ENCODE measurements at places on chromosomes 13 and 19.

GRCh38 chr13:27481766-27482165 is 31.4 kb upstream of the MTIF3 start:
- DNase-seq = no peak

GRCh38 chr13:45258334-45258675 is 57.5 kb upstream of the KCTD4 start:
- DNase-seq = no peak

- DNase-seq = no peak
These were observed 18.0 kb downstream of the ARHGAP35 start for GRCh38 chr19:46878613-46879375.

- DNase-seq = no peak
These were observed 1494.5 kb downstream of the SLITRK5 start for GRCh38 chr13:89165685-89166084.

DNA sequence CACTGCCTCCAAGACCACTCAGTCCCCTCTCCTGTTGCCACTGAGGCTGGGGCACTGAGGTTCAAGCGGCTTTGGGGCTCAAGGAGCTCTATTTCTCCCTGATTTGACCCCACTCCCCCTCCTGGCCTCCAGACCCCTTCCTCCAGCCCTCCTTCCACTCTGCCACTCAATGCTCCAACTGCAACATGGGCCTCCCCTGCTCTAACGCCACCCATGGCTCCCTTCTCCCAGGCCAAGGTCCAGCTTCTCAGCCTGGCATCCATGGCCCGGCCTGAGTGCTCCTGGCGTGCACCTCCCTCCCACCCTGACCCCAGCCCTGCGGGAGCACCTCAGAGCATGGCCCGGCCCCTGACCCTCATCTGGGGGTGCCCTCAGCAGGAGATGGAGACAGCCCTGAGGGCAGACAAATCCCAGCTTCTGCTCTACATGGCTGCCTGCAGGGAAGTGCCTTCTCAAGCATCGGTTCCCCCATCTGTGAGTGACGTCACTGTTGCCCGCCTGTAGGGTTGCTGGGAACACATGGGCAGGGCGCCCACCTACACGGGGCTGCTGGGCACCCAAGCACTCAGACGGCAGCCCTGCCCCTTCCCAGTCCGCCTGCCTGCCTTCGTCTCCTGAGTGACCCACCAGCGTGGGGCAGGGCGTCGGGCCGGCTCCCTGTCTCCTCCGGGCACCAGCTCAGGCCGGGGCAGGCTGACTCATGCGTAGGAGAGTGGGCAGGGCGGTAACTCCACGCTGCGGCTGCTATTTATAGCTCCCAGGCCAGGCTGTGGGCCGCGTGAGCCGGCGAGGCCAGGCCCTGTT is 1.6 kb upstream of the DIRAS1 start:
- DNase-seq = no peak

DNA sequence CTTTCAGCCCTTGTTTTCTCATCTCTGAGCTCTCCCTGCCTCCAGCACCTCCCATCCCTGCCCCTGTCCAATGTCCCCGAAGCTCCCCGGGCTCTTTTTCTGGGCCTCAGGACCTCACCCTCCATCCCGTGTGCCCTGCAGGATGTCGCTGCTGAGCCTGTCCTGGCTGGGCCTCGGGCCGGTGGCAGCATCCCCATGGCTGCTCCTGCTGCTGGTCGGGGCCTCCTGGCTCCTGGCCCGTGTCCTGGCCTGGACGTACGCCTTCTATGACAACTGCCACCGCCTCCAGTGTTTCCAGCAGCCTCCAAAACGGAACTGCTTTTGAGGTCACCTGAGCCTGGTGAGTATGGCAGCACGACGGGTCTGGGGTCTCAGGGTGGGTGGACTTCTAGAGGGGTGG is 51.1 kb upstream of the CYP4F8 start:
- DNase-seq = no peak

GRCh38 chr19:33461256-33462111 is 60.1 kb downstream of the PEPD start:
- no peak for DNase-seq

DNA sequence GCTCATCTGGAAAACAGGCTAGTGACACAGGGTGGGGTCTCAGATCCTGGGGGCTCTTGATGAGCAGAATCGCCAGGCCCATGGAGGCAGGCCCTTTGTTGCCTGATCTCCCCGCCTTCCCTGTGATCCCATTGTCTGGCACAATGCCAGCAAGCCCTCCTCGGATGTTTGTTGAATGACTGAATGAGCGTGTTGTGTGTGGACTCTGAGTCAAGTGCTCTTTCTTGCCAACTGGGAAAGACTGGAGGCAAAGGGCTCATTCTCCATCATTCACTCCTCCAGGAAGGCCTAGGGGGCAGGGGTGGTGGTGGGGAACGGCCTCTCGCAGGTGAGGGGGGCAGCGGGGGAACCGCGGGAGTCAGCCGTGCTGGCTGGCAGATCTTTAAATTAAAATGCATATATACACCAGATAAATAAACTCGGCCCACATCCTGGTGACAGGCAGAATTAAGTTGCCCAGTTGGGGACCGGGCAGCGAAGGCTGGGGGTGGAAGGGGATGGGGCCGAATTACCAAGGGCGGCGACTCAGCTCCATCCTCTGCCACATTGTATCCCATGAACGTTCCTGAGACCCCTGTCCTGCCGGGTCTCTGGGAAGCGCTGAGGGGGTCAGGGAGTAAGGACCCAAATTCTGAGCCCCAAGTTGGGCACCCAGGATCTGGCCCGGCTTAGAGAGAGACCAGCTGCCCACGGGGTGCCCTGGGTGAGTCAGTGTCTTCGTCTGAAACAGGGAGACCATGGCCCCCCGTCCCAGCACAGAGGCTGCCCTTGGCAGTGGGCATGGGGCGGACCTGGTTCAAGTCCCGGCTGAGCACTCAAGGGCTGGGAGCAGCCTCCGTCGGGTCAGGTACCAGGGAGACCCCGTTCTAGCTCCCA is 24.5 kb downstream of the EFNA2 start:
- no peak for DNase-seq

GRCh38 chr13:66795636-66796035 is 434.5 kb downstream of the PCDH9 start:
- no peak for DNase-seq

DNA sequence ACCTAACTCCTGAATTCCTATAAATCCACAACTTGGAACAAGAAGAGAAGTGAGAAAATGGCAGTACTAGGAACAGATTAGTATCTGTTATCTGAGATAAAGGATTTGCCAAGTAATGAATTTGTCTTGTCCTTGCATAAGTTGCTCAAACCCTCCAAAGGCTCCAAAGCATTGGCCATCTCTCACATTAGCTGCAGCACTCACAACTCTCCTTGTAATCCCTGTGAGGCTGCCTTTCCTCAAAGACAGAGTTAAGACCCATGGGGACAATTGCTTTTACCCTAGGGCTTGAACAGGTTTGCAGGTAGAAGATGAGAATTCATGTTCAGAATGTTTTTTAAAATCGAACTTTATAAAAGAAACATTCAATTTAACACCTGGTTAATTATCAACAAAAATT is 1702.2 kb downstream of the EFNB2 start:
- DNase-seq = no peak

- DNase-seq = no peak
These were observed 135.2 kb downstream of the PTPRS start for GRCh38 chr19:5205381-5205780.

DNA sequence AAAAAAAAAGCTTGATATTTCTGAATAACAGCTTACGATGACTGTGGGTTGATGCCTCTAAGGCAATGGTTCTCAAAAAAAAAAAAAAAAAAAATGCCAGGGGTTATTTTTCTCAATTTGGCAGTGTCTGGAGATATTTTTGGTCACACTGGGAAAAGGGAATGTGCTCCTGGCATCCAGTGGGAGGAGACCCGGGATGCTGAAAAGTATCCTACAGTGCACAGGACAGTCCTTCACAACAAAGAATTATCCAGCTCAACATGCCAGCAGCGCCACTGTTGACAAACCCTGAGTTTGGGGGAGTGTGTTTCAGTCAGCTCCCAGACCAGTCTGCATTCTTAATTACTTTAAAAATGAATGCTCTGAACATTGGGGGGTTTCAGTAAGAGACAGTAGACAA is 54.5 kb downstream of the FLT3 start:
- DNase-seq = no peak

GRCh38 chr13:33263976-33264619 is 21.5 kb downstream of the STARD13 start:
- DNase-seq = no peak
